ENCODE measurements at places on chromosomes 11 and 22. TPM values are rescaled to one million over a fixed set of nuclear protein-coding genes. Genes with fewer than 3 reads are reported as not detected.
A peak's percentile ranks its signal among the peaks of the same experiment; 100 is the strongest.

- no peak for DNase-seq
Measured at GRCh38 chr11:77038825-77039326, 4.7 kb downstream of the B3GNT6 start.

CASP12 gene
- total RNA-seq: 6.2 TPM

DNA sequence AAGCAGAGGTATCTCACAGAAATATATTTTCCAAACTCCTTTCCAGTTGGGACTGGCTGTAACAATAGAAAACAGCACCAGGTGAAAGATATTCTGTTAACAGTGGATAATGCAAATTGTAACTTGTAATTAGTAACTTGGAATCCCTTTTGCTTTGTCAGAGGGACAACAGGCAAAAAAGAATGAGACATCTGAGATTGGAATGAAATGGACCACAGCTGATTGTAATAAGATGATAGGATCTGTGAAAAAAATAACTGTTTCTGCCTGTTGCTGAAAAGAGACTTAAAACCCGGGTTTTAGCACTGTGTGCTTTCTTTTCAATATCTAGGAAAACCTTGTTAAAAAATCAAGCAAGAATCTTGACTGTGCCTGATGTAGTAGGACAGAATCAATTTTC, 655.7 kb downstream of the METTL15 start:
- DNase-seq: no peak

DNA sequence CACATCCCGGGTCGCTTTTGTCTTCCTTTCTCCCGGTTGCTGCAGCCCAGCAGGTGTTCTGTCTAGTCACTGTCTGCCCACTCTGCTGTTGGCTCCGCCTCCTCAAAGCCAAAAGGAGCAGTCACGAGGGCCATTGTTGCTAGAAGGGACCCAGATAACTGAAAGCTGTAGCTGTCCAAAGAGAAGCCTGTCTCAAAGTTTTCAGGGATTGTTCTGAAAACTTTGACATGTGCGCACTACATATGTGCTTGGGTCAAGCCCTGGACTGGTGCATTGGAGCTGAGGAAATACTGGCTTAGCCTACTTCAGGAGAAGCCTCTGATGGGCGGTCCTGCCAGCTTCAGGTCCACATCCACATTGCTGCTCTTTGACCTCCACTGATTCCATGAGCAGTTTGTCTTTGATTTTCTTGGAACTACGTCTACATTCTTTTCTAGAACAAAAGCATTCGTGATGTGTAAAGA, 8.8 kb upstream of the OR2AT4 start:
- DNase-seq: no peak

DNA sequence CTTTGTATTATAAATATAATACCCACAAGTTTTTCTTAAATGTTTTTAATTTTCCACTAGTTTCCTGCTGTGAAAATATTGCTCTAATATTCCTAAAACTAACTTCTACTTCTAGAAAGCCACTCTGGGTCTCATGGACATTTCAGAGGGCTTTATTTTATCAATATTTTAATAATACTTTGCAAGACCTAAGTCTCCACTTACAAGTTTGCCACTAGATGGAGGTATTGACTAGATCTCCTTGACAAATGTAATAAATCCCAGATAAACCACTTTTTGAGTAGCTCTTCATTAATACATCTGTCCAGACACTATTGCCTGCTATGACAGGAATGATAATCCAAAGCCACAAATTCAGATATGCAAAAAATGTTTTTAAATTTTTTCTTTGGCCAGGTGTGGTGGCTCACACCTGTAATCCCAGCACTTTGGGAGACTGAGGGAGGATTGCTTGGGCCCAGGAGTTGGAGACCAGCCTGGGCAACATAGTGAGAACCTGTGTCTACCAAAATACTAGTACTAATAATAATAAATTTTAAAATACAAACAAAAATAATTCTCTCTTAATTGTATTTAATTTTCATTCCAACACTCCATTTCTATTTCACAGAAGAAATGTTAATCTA, 3.5 kb upstream of the ACAT1 start:
- DNase-seq: no peak

GRCh38 chr22:50289942-50290630, 17.4 kb downstream of the PLXNB2 start:
- DNase-seq: no peak

DNA sequence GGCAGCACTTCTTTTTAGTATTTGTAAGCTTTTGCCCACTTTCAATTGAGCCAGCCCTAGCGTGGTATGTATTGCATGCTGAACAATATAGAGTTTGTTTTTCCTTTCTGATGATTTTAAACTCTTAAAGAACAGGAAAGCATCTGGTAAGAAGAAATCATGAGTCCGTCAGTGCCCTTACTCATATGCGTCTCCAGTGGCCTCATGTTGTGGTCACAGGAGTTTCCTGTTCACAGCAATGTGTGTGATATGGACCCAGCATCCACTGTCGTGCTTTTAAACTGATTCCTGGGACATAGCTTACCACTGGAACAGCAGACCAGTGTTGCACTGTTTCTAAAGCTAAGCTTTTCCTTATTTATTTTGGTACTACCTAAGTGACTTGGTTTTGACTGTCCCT, 40.1 kb downstream of the BID start:
- DNase-seq: no peak

GRCh38 chr11:101738452-101738851, 154.6 kb upstream of the TRPC6 start:
- no peak for DNase-seq

PLEKHB1 gene
- total RNA-seq: not detected

MPEG1 gene
- total RNA-seq: 5.0 TPM

DNA sequence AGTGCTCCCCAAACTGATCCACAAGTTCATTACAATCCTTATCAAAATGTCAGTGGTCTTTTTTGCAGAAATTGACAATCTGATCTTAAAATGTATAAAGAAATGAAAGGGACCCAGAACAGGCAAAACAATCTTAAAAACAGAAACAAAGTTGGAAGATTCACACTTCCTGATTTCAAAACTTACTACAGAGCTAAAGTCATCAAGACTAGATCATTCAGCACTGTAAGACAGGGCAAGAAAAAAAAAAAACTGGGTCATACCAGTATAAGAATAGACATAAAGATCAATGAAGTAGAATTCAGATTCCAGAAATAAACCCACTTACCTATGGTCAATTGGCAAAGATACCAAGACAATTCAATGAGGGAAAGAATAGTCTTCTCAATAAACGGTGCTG, 4.5 kb upstream of the STK33 start:
- DNase-seq: no peak

- DNase-seq: no peak
Measured at GRCh38 chr11:78041843-78042440, 18.9 kb upstream of the KCTD14 start.

GRCh38 chr22:44181033-44181911, 547 bp downstream of the PARVG start:
- no peak for DNase-seq

DNA sequence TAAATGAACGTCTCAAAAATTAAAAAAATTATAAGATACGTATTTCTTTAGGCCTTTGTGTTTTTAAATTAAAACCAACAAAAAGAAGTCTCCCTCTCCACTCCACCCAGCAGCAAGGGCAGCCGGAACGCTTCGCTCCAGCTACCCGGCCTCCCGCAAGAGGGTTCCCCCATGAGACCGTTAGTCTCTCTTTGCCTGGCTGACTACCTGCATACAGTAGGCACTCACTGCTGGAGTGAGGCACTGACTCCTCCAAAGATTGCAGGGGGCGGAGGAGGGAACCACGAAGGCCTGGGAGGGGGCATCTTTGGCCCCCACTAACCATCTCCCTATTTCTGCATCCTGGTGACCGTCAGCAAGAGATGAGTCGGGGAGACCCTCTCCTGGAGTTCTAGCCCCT, 10.1 kb downstream of the CBX6 start:
- DNase-seq: no peak

INPP5J gene
- total RNA-seq: 7.9 TPM

GRCh38 chr11:87970762-87971161, 204.5 kb downstream of the RAB38 start:
- no peak for DNase-seq

GLYAT gene
- total RNA-seq: not detected

- DNase-seq: no peak
Measured at GRCh38 chr11:35543481-35543880, 18.1 kb upstream of the PAMR1 start.

DNA sequence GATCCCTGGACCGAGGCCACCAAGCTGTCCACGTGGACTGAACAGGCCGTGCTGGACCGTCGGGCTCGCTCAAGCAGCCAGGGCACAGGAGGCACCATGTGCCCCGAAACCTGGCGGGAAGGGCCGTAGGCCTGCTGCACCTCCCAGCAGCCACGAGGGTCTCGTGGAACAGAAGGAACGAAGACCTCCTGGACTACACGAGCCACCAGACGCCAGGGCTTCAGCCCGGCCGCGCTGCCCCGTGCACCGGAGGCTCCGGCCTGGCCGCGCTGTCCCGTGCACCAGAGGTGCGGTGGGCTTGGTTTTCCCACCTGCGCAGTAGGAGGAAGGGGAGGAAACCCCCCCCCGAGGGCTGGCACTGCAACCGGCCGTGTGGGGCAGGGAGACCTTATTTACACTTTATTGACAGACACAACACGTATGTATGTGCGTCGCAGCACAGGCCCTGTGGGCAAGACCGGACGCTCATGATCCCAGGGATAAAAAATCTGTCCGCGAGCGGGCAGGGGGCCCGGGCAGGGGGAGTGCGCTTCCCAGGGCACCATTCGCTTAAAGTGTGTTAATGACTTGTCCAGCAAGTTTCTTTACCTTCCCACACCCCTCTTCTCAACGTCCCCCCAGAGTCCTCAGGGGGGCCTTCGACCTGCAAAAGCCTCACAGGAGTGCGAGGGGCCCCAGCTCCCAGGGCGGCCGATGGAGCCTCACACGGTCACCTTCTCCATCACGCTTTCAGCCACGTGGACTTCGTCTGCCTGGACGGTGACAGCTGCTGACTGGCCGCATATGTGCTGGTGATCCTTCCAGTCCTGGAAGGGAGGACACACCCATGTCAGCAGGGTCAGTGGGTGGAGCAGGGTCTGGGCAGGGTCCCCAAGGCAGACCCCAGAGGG, 7.0 kb downstream of the DRD4 start:
- DNase-seq: no peak

ANKK1 gene
- not detected for total RNA-seq

GRCh38 chr11:59967677-59968394, 4.0 kb downstream of the OOSP4A start:
- no peak for DNase-seq

GRCh38 chr22:17162731-17163130, 3.7 kb upstream of the HDHD5 start:
- no peak for DNase-seq

- no peak for DNase-seq
Measured at GRCh38 chr22:30873661-30874060, 94.9 kb downstream of the MORC2 start.

GRCh38 chr11:57761301-57762234, at the start of gene CTNND1:
TSS of gene CTNND1 (plus strand) at chr11:57761802. CDS start at chr11:57791479, 29,677 bp downstream.
- DNase-seq: peak; percentile 95

GRCh38 chr11:100833276-100833675, 146.2 kb downstream of the ARHGAP42 start:
- DNase-seq: no peak

DNA sequence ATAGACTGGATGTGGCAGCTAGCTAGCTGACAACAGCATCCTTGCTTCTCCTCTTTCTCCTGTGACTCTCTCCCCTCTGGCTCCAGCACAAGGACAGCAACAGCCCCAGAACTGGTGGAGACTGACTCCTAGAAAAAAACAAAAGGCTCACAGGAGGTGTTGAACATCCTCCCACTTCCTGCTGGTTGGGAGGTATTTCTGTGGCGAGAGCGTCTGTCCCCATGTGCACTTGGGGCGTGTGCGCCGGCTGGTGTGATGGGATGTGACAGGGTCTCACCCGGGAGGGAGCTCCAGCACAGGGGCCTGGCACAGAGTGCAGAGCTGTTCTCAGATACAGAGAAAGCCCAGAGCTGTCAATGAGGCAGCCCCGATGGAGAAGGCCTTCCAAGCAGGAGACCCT, 107.2 kb upstream of the E2F8 start:
- DNase-seq: no peak

DNA sequence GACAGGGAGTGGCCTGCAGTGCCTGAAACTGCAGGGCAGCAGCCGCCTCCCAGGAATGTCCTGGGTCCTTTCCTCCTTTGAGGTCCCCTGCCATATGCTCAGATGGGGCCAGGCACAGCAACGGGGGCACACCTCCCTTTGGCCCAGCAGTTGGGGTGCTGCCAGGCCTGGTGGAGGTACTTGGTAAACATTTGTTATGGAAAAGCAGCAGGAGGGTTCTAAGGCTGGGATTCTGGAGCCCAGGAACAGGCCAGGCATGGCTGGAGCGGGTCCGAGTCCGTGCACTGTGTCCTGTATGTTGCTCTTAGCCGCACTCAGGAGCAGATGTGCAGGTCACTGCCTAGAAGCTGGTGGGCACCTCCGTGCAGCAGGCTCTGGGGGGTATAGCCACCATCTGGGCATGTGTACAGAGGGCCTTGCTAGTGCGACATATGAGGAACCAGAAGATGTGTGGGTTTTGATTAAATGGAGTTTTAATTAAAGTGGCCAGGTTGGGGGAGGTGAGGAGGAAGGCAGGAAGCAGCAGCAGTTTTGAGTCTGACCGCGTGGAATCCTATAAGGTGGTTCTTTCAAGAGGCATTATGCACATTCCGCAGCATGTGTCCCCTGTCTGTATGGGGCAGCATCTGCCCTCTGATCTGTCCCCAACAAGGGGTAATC, 1.5 kb downstream of the ADORA2A start:
- DNase-seq: no peak

SSH3 gene
- 21.2 TPM for total RNA-seq

DNA sequence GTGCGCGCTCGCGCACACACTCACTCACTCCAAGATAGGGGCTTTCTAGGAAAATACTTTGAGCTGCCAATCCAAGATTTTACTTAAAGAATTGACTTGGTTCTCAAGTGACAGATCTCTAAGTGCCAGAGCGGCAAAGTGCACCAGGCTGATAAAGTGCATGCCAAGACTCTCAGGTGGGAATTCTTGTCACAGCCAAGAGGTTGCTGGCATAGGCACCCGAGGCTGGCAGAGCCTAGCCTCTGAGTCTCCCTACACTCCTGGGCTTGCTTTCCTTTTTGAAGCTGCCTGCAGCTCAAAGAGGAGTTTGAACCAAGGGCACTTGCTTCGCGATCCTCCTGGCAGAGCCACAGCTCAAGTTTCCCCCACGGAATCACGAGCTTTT, 2.5 kb upstream of the ADM start:
- no peak for DNase-seq

DNA sequence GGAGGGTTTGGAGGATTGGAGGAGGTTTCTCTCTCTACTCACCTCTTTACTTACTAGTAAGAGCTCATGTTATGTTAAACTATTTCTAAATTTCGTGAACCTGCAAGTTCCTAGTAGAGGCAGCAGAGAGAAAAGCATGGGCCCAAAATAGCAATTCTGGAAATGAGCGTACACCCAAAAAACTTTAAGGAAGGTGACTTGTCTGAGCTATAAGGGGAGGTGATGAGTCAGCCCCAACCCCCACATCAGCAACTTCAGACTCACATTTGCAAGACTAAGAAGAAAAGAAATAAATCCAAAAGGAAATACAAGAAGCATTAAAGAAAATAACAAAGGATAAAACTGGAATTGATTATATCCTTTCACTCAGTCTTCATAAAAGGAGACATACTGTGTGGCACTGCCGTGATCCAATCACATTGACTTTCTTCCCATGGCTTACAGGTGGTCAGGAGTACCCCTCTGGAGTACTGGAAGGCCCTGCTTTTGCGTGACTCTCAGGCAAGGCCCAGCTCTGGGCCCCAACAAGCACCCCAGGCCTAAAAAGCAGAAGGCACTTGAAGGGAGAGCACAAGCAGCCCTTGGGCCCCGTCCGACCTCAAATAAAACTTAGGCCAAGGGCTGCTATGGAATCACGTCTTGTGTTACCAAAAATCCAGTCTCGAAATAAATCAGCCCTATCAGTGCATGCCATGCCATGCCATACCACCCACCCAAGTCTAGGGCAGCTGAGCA, 14.3 kb downstream of the PACSIN2 start:
- DNase-seq: no peak

ARVCF gene
- total RNA-seq: 43.4 TPM

Measured in uterus (tissue), 4 donors.